ENCODE measurements at places on chromosomes 11 and 22.

GRCh38 chr11:36450110-36450572, 59.9 kb downstream of the TRAF6 start:
- no peak for DNase-seq

DNA sequence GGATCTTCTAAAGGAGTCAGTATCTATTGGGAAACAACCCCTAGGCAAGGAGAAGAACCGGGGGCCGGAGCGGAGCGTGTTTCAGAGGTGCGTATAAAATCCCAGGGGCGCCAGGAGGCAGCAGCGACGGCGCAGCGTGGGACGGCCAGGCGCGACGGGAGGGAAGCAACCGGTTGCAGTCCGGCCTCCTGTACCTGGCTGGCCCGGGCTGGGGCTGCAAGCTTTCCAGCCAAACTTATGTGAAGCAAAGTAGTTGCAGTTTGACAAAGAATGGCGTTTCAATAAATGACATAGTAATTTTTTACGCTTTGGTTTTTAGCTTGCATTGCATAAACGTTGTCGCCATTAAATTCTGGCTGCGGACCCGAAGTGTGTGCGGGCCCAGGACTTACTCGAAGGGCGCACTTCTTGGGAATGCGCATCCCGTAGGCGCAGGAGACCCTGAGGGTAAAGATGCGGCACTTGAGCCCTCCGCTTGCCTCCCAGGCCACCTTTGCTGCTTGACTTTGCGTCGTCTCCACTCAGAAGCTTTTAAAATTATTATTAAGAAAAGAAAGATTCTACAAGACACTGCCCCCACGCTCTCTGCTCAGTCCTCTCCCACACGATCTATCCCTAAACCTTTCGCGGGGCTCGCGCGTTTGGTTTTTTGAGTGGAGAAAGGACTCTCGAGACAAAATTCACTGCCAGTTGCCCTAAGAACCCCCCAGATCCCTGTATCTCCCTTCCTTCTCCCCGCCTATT, 1.6 kb upstream of the WT1 start:
- no peak for DNase-seq

GRCh38 chr11:27310707-27311106, 52.3 kb downstream of the CCDC34 start:
- DNase-seq: no peak

DNA sequence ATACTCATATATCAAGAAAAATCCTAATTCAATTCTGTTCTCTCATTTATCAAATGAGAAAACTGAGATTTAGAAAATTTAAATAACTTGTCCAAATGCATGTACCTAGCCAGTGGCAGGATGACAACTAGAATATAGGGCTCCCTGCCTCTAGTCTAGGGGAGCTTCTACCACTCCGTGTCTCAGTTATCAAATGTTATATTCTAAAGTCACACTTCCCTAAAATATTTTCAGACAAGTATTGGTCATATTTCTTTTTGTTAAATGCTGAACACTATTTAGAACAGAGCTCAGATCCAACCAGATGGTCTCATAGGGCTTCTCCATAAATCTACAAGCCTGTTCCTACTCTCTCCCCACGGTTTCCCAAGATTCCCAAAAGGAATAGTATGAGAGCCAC, 26.3 kb downstream of the KCNJ1 start:
- DNase-seq: no peak

GRCh38 chr11:20025332-20025840, 134.9 kb downstream of the DBX1 start:
- no peak for DNase-seq

DNA sequence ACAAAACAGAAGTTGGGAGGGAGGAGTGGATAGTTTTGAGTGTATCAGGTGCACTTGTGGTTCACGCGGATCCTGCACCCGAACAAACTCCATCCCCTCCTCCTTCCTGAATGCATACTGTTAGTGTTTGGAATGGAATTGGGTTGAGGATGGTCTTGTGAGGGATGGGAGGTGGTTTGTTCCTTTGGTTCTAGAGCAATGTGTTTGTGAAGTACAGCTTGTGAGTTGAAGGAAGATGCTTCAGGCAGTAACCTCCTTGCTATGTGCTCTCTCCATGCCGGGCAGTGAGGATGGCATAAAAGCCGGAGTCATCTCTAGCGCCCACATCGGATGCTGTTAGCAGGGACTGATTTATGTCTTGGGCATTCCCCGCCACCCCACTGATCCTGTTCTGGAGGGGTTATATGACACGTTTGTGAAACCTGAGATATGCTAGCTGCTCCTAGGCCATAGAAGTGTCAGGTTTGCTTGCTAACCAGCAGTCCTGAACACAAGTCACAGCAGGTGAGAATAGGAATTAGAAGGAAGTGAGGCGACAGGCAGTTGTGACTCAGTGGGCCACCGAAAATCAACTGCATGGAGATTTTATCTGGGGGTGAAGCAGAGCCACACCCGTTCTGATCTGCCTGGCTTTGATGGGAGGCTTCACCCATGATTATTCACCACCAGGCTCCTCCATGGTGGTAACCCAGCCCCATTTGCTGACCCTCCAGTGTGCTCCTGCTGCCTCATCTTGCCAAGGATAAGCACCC, 2.2 kb downstream of the BCR start:
- DNase-seq: peak; percentile 18

- DNase-seq: no peak
These were observed 160.6 kb downstream of the TMEM135 start for GRCh38 chr11:87198266-87198881.

- peak; percentile 9 for DNase-seq
These were observed 51.0 kb upstream of the IGLL5 start for GRCh38 chr22:22836635-22837034.

- DNase-seq: no peak
These were observed 789 bp upstream of the POLA2 start for GRCh38 chr11:65260756-65261590.

DNA sequence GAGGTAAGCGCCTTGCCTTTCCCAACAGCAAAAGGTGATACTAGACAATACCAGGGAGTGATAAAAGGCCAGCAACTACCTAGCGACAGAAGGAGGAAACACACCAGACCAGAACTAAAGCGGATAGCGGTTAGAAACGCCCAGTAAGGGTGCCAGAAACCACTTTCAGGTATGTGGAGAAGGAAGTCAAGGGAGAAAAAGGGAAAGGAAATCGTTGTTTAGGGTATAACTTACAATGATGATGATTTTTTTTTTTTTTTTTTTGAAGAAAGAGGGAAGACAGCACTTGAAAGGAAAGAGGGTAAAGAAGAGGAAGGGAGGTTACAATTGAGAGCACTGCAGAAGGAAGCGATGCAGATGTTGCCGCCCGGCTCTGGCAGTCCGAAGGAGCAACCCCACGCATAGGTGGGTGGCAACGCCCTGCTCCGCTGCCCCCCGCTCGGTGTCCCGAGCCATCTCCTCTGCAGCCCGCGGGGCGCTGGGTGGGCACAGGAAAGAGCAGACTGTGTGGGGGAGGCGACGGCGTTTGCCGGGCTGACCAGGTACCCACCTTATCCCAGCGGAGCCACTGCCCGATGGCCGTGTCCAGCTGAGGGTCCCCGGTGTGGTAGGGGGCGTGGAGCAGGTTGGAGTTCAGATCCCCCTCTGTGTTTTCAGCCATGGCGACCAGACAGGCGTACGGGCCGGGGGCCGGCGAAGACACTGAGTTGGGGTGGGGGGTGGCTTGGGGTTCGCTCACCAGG, 561 bp downstream of the PGM2L1 start:
- no peak for DNase-seq

DNA sequence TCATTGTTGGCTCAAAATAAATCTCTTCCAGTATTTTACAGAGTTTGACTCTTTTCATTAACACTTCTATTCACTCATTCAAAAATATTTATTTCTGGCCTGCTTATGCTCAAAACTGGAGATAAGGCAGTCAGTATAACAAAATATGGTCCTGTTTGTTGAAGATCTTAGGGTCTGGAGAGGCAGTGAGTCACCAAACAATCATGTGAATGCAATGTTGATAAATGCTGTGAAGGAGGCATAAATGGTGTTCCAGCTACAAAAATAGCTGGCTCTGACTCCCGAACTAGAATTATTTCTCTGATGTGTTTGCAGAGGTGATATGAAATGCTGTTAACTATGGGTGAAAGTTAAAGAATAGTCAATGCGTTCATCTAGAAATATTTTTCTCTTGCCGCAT, 390.6 kb downstream of the AASDHPPT start:
- DNase-seq: no peak

- peak; percentile 11 for DNase-seq
These were observed 231.5 kb downstream of the MIAT start for GRCh38 chr22:26888887-26889286.

GRCh38 chr11:45149483-45150056, 3.1 kb downstream of the PRDM11 start:
- DNase-seq: no peak

- peak; percentile 60 for DNase-seq
These were observed 296.0 kb downstream of the CTTN start for GRCh38 chr11:70694371-70694770.

Measured in fibroblast of gingiva (primary cell).